Suppressor macrophage (primary cell): ENCODE measurements at places on chromosomes 2 and 18.
A peak's percentile ranks its signal among the peaks of the same experiment; 100 is the strongest.

DNA sequence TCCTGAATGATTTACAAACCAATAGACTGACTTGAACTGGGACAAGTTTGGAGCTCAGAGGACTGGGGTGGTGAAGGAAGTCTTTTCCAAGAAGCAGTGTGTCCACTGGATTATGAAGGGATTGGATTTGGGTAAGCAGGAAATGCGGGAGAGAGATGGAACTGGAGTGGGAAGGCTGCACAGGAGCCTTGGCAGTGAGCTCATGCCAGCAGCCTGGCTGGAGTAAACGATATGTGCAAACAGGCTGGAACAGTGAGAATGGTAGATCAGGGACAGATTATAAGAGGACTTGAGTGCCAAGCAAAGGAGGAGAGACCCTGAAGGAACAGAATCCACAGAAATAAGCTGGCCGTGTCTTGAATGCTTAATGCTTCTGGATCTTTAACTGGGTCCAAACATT lies 121.9 kb upstream of the GATA6 start:
- no peak for DNase-seq

DNA sequence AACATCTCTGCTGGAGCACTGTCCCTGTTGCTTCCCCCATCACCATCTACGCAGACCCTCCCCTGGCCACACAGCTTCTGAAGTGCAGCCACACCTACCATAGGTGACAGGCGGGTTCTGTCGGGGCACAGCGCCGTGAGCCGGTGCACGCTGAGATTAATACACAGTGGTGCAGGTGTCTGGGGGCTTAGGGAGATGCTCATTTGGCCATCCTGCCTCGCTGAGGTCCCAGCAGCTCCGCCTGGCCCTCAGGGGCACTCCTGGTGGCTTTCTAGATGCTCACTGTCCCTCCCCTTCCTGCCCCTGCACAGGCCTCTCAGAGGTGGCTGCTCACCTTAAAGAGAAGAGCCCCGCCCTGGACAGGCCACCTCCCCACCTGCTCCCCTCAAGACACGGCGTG lies 18.9 kb upstream of the RPL31 start:
- no peak for DNase-seq

- no peak for DNase-seq
Measured at GRCh38 chr18:225745-226144, 42.1 kb downstream of the THOC1 start.

- peak; percentile 12 for DNase-seq
Measured at GRCh38 chr18:76658627-76659026, 163.6 kb upstream of the ZNF516 start.

DNA sequence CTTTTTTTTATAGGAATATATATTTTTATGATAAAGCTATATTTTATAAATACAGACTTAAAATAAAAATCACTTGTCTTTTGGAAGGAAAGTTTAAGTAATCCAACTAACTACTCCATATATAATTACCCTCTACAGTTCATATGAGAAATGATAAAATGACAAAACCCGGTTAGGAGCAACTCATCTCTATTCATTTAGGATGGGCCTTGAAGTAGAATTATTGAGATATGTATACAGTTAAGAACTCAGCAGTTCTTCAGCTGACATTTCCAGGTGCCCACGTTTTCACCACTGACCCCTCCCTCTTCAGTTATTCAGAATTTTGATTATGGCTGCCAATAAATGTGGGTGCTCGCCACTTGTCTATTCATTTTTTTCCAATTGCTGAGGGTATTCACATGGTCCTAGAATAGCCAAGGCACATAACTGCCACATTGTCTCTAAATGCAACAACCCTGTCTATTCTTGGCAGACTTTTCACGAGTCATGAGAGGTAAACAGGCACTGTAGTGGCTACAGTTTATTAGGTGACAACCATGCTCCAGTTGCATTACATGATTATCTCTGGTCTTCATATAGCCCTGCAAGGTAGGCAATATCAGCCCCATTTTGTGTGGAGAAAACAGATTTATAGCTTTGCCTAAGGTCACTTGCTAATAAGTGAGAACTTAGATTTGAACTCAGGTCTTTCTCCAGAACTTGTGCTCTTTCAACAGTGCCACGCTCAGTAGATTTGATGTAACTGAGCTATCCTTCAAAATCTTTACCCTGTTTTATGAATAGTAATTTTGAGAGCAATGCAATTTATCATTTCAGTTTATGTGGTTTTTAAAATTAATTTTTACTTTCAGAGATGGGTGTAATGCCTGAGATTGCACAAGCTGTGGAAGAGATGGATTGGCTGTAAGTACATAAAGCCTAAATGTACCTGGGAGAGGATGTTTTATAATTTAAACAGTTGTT lies 2.9 kb downstream of the DDX1 start:
- DNase-seq = no peak

- no peak for DNase-seq
Measured at GRCh38 chr18:51890762-51891161, 449.2 kb upstream of the DCC start.
